ENCODE measurements at places on chromosomes 7 and 10.

- no peak for DNase-seq
These were observed 16.3 kb downstream of the CYTH3 start for GRCh38 chr7:6256109-6256483.

- DNase-seq, result no peak
These were observed 906 bp downstream of the CDK1 start for GRCh38 chr10:60778971-60779796.

- no peak for DNase-seq
These were observed at the start of gene SEMA4G for GRCh38 chr10:100969187-100970075. SEMA4G (plus strand) TSS chr10:100969504; CDS start chr10:100972913, 3,409 bp downstream.

DNA sequence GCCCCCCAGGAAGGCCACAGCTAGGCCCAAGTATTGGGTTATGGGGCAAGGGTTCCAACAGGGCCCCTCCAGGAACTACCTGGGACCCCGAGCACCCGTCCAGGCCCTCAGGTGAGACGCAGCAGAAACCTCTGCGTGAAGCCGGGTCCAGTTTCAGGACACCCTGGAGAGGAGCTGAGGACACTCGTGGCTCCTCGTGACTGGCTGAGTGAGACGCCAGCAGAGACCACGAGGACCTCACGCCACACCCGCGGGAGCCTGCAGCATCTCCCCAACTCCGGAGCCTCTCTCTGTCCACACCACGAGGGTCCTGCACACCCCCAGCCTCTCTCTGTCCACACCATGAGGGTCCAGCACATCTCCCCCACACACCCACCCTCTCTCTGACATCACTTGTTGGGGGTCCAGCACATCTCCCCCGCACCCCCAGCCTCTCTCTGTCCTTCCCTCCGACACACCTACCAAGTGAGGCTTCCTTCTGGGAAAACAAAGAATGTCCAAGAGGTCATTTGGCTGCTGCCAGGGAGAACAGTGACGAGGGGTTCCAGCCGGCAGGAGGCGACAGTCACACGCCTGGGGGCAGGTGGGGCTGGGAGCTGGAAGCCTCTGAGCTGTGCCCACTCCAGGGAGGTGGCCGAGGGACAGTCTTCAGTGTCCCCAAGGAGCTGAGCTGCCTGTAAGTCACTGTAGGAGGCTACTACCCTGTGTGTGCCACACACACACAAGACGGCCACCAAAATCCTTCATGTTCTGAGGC is 46.1 kb upstream of the PPP2R2D start:
- DNase-seq, result no peak

DNA sequence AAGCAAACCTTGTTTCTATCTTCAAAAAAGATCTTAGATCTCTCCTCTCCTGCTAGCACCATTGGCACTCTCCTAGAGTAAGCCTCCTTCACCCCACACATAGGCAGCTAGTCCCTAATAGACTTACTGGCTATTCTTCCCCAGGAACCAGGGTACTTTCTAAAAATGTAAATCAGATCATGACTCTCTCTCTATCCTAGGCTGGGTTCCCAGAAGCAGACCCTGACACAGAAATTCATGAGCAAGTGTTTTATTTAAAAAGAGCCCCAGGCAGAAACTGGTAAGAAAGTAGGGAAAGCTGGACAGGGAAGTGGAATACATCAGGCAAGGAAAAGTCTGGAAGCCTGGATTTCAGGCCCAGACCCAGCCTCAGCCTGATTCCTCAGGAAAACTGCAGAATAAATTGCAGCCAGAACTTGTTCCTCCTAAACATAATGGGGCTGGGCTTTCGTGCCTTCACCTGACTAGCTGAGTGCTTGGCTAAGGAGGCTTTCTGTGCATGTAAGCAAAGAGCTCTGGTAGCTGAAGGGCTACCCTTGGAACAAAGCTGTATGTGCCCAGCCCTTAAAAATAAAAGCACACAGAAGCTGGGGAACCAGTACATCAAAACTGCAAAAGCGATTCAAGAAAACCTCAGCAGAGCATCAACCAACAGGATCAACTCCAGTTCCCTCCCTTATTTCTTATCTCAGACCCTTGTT is 18.8 kb upstream of the SORBS1 start:
- no peak for DNase-seq

DNA sequence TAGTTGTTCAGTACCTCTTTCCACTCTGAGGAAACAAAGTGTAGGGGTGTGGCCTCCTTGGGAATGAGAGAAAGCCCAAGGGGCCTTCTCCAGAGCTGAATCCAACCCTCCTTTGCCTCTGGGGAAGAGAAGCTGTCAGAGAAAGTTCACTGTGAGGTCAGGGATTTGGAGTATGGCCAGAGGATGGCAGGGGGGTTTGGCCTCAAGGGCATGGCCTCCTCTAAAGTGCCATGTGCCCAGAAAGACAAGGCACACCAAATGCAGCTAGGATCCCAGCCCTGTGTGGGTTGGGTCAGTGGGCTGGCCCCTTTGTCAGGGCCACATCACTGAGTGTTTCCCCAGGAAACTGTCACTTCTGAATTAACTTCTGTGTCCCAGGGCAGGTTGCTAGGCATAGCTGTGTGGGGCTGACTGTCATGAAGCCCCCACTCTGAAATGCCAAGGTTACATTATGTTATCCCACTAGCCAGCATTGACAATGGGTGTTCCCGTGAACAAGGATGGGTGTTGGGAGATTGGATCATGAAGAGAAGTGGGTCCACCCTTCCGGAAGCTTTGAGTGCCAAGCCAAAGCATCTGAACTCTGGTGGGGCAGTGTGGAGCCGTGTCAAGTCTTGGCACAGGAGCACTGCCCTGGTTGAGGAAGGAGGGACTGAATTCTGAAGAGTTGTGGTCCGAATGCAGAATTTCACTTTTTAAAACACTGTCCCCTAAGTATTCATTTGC is 123.3 kb downstream of the ZMIZ1 start:
- DNase-seq, result no peak

DNA sequence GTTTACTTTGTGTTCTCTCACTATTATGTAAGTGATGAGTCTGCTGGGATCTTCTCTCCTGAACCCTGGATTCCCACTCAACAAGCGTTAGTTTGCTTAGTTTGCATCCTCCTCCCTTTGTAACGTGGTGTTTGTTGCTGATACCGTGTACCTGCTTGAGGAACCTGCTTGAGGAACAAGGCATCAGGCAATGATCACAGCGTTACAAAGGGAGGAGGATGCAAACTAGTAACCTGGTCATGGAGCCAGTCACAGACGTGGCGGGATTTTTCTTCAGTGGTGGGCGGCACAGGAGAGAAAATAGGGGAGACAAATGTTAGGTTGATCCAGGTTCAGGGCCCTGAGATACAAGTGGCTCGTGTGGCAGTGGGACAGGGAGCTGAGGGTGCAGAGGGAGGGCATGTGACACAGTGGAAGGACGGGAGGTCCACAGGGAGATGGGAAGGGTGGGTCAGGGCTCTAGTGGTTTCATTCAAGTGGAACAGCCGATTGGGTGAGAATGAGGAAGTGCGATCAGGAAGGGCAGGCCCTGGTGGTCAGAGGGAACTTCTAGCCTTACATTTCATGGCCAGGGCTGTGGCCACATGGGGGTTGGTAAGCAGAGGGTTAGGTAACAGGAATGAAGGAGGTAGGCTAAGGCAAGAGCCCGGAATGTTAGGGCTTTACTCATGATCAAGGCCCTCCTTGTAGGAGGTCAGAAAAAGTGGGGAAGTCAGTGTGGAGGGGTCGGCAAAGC is 38.0 kb downstream of the SNX10 start:
- no peak for DNase-seq

DNA sequence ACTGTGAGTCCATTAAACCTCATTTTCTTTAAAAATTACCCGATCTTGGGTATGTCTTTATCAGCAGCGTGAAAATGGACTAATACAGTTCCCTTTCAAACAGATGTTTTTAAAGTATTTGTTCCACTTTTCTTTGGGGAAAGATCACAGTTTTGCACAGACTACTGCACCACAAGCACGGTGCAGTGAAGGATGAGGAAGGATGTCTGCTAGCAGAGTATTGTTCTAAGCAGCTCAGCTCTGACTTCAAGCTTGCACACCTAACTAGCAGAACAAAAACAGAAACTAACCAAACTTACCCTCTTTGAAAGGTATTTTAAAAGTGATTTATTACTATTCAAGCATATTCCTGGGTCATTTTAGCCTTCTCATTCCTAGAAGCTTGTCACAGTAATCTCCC is 20.0 kb downstream of the THNSL1 start:
- no peak for DNase-seq

GRCh38 chr10:28072573-28072972 is 73.7 kb upstream of the ODAD2 start:
- no peak for DNase-seq

DNA sequence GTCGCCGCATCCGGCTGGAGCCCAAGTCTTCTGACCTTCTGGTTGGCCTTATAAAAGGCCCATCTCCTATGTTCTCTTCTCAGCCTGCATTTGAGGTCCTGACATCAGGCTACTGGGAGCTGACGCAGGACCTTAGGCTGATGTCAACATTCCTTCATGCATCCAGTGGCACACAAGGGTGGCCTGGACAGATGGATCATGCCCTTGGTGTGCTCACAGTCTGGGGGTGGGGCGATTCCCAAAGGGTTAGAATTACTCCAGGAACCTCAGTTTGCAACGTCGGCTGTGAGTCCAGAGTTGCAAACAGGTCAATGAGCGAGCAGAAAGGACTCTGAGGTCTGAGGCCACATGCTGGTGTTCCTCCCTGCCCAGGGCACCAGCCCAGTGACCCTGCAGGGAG is 8.2 kb upstream of the CLIP2 start:
- no peak for DNase-seq

- DNase-seq, result no peak
These were observed 7.3 kb downstream of the ZMIZ2 start for GRCh38 chr7:44755698-44756627.

GRCh38 chr10:14397066-14397465 is 66.3 kb upstream of the FRMD4A start:
- peak; percentile 74 for DNase-seq

DNA sequence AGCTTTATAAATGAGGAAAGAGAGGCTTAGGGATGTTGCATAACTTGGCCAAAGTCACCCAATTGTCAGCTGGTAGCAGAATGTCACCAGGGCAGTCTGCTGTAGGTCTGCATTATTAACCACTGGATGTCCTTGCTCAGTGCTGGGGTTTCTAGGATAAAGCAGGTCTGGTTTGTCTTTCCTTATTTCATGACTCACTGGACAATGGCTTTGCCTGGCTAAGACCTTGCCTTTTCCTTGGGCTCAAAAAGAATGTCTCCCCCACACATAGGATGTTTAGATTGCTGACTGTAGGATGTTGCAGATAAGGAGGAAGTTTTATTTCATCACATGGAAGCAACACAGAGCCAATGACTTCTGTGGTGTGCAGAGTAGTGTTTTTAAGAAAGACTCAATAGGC is 29.4 kb downstream of the WDFY4 start:
- no peak for DNase-seq

GRCh38 chr10:78942091-78942501 is 126.7 kb upstream of the ZMIZ1 start:
- no peak for DNase-seq

- DNase-seq, result peak; percentile 56
These were observed 10.7 kb downstream of the PSAP start for GRCh38 chr10:71840177-71840957.

GRCh38 chr7:142158736-142159496 is 47.4 kb downstream of the MGAM2 start:
- no peak for DNase-seq

GRCh38 chr10:97428572-97428981 is 2.6 kb downstream of the PGAM1 start:
- no peak for DNase-seq

DNA sequence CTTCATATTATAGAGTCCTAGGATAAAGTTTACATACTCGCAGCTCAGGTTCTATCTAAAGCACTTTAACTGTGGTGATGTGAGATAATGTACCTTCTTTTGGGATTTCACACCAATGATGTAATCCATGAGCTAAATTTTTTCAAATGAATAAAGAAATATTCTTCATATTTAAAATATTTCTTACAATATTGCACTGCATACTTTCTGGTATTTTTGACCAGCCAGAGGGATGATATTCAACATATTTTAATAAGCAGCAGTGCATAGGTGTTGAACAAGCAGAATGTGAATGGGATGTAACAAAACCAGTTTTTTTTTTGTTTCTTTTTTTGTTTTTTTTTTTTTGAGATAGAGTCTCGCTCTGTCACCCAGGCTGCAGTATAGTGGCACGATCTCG is 73.2 kb upstream of the TRIM24 start:
- no peak for DNase-seq

- DNase-seq, result no peak
These were observed 12.4 kb downstream of the HBP1 start for GRCh38 chr7:107181172-107181571.

GRCh38 chr7:82114237-82114636 is 329.3 kb downstream of the CACNA2D1 start:
- no peak for DNase-seq

DNA sequence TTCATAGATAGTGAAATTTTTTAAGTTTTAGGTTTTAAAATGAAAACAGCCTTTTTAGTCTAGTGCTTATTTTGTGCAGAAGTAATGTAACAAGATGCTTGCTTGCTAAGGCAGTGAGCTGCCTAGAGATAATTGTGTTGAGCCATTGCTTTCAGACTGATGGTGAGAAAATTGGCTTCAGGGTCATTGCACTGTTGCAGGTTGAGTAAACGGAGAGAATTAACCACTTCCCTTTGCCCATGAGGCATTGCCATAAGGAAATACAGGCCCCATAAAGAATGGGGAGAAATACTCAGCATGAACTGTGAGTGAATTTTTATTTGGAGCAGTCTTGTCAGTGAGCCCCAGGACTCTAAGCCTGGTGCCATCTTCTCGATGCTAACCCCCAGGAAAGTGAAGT is 140.5 kb downstream of the LRRC4 start:
- no peak for DNase-seq

GRCh38 chr7:157906583-157906982 is 569.8 kb downstream of the DNAJB6 start:
- no peak for DNase-seq

DNA sequence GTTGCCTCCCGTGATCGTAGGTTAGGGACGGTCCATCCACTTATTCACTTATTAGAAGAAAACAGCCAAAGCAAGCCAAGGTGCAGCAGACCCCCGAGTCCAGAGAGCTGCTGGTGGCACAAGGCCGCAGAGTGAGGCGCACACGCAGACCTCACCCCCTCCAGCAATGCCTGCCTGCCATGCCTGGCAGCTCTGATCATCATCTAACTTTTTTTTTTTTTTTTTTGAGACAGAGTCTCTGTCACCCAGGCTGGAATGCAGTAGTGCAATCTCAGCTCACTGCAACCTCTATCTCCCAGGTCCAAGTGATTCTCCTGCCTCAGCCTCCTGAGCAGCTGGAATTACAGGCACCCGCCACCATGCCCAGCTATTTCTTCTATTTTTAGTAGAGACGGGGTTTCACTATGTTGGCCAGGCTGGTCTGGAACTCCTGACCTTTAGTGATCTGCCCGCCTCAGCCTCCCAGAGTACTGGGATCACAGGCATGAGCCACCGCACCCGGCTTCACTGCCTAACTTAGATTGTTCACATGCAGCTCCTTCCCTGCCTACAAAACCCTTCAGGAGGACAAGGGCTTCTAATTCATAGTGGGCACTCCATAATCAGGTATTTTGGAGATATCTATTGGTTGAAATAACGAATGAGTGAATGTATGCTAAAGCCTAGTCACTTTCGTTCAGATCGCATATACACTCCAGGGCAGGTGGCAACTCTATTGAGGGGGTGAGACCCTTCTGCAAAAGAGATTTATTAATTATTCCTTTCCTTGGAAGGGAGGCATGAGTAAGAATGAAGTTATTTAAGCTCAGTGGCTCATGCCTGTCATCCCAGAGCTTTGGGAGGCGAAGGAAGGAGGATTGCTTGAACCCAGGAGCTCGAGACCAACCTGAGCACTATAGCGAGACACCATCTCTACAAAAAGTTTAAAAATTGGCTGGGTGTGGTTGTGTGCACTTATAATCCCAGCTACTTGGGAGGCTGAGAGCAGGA is 15.9 kb downstream of the TRIM56 start:
- no peak for DNase-seq
